ENCODE measurements at places on chromosomes 12 and 14.
A peak's percentile ranks its signal among the peaks of the same experiment; 100 is the strongest.

- DNase-seq = no peak
Measured at GRCh38 chr14:23183479-23183878, at the start of gene SLC7A8. Gene SLC7A8, minus strand, starts transcription at chr14:23183660. Its CDS starts 746 bp downstream, at chr14:23182914.

DNA sequence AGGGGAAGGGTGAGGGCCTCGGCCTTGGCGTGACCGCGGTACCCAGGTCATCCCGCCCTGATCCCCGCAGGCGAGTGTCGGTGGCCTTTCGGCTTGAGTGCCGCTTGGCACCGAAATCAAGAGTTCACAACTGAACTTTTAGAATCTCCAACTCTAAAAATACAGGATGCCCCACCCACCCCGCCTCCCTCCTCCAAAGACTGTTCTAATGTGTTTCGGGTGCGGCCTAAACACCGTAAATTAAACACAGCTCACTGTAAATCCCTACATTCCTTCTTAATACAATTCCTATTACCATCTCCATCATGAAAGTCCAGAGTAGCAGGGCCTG, 11.4 kb downstream of the SCNN1A start:
- no peak for DNase-seq

DNA sequence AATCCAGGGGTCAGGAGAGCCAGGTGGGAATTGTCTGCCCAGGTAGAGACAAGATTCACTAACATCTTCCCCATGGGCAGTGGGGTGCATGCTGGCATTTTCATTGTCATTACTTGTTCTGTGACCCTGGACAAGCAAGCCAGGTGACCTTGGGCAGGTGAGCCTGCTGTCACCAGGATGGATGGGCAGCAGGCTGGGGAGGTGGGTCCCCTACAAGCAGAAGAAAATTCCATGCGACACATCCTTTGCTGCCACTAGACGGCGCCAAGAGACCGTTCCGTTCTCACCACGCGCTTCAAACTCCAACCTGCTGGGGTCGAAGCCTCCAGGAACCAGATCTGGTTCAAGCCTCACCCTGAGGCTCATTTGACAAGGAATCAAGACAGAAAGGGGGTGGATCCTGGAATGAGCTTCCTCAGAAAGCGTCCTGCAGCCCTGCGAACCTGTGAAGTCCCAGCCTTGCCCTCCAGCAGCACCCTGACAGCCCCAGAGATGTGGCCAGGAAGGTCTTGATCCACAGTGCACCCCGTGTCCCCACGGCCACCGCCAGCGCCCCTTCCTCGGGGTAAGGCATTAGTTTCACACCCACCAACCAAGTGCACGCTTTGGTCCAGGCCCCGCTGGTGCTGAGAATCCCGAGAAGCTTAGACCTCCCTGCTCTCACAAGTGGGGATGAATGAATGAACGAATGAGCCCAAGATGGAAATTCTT, 3.2 kb upstream of the DYNC1H1 start:
- peak; percentile 77 for DNase-seq

DNA sequence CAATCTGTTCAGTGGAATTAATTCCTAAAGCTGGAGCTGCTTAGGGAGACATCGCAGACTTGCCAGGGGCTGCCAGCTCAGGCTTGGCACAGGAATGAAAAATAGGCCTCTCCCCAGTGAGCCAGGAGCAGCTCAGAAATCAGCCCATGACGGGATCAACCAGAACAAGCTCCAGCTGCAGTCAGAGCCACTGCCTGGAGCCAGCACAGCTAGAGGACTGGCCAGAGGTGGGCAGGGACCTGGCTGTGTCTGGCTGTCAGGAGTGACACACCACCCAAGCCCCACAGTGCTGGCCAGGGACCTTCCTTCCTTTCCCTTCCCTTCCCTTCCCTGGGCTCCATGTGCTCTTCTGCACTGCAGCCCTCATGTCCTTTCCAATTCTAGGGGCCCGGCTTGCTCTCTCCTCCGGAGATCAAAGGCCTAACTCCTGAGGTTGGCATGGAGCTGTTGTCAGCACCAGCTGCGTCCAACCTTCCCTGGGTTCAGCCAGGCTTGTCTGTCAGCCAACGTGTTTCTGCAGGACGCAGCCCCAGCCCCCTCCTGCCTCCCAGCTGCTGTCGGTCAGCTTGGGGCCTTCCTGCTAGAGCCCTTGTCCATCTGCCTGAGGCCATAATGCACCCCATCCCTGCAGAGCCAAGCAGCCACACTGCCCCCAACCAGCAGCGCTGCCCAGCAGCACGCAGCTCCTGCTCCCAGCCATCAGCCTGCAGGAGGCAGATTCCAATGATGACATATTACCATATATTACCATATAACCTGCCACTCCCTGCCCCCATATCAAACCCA, 149.3 kb downstream of the CALM1 start:
- DNase-seq = no peak

- no peak for DNase-seq
Measured at GRCh38 chr12:45582986-45583659, 146.4 kb upstream of the ARID2 start.

- DNase-seq = no peak
Measured at GRCh38 chr12:129788506-129789084, 115.2 kb downstream of the TMEM132D start.

- no peak for DNase-seq
Measured at GRCh38 chr12:50937653-50938052, 14.7 kb upstream of the HIGD1C start.

- DNase-seq = no peak
Measured at GRCh38 chr14:81536241-81536771, 2.7 kb upstream of the SEL1L start.

GRCh38 chr12:108948367-108948766, 68.5 kb downstream of the DAO start:
- DNase-seq = no peak

DNA sequence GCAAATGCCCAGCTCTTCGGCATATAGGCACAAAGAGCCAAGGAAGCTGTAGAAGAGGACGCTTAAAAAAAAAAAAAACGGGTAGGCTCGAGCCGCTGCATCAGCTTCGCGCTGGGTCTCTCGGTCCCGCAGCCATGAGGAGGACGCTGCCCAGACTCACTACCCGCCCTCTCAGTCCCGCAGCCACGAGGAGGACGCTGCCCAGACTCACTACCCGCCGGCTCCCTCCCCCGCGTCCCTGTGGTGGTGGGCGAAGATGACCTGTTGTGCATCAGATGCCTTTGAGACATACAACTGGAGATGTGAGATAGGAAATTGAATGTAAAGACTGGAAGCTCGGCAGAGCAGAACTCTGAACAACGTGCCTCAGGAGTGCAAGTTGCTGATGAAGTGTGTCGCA, 11.4 kb upstream of the SPSB2 start:
- no peak for DNase-seq

DNA sequence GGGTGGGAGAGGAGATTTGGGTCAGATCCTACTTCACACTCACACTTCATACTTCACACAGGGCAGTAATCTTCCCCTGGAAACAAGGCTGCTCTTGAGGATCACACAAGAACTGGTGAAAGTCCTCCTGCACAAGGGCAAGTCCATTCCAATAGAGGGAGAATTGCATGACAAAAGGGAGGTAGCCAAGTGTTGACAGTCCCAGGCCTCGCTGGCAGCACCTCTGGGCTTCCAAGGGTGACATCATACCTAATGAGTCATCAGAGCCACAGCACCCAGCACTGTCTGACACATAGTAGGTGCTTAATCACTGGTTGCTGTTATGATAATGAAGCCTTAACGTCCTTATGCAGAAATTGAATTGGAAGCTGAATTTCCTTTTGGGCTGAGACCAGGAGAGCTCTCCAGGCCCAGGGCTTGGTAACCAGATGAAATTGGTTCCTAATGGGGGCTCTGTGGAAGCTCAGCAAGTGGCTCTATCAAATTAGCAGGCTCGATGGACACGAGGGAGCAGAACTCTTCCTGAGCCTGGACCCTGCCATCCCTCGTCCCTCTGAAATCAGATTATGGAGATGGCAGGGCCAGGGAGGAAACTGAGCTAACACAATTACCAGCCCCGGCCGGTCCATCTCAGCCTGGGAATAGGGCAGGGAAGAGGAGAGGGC, 58.8 kb upstream of the ACTN1 start:
- no peak for DNase-seq

DNA sequence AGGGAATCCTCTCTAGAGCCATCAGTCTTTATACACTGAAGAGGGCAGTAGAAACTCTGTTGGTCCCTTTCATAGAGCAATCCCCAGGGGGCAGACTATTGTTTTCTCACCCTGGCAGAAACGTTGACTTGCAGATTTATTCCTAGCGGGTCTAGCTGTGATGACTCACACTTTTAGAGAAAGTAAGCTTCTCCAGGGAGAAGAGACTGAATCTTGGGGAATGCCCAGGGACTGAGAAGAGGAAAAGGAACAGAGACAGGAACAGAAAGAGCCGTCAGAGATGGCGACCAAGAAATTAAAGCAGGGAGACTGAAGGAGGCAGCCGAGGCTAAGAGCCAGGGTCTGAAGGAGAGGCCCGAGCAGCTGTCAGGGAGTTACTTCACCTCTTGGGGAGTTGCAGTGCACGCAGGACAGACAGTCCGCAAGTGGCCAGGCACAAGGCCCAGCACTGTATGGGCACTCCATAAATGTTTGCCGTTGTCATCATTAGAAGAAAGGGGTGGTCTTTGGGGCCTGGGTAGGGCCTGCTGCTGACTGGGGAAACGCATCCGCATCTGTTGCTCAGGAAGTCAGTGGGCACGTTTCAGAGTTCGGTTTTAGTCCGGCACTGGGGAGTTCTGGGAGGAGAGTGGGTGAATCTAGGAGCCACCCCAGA, 13.0 kb downstream of the PLEKHG6 start:
- peak; percentile 93 for DNase-seq

DNA sequence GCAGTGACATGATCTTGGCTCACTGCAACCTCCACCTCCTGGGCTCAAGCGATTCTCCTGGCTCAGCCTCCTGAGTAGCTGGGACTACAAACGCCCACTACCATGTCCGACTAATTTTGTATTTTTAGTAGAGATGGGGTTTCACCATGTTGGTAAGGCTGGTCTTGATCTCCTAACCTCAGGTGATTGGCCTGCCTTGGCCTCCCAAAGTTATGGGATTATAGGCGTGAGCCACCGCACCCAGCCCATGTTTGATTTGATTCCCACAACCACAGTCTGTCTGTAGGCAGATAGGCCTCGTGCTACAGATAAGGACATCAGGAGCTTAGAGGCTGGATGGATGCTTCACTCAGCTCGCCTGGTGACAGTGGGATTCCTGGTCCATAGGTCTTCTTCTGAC, 23.0 kb downstream of the EML1 start:
- no peak for DNase-seq

Data from ACHN (cell line).